ENCODE measurements at places on chromosomes 5 and 9.

DNA sequence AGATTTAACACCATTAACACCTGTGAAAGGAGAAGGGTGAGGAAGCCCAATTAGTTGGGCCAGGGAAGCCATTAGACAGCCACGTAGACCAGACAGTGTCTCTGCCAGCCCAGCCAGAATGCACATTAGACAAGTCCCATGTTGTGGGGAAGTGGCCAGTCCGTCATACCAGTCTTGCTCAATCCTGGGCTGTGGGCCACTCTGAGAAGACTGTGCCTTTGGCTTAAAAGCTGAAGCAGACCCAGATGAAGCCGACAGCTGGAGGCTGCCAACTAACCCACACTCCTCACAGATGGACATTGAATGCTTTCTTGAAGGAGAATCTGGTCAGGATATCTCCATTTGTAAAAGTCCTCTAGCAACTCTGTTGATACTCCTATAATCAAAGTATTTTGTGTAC is 128.5 kb downstream of the CHSY3 start:
- DNase-seq = no peak

DNA sequence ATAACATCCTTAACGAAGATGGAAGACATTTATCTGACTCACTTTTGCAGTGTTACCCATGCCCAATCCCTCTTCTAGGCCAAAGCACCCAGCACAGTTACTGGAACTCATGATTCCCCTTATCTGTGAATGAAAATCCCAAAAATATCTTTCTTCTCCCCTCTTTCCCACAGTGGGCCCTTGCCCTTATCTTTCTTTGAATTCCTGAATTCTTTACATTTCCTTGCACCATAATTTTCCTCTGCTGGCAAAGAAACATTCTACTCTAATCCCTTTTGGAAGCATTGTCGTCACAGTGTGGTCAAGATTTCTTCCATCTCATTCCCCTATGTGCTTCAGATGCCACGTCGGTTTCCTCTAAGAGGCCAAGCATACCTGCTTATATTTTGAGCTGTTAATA is 135.9 kb upstream of the LIFR start:
- DNase-seq = no peak

DNA sequence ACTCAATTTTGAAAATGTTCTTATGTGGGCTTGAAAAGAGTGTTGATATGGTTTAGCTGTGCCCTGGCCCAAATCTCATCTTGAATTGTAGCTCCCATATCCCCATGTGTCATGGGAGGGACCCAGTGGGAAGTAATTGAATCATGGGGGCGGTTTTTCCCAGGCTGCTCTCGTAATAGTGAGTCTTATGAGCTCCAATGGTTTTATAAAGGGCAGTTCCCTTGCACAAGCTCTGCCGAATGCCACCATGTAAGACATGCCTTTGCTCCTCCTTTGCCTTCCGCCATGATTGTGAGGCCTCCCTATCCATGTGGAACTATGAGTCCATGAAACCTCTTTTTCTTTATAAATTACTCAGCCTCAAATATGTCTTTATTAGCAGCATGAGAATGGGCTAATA is 71.0 kb downstream of the USP20 start:
- no peak for DNase-seq

DNA sequence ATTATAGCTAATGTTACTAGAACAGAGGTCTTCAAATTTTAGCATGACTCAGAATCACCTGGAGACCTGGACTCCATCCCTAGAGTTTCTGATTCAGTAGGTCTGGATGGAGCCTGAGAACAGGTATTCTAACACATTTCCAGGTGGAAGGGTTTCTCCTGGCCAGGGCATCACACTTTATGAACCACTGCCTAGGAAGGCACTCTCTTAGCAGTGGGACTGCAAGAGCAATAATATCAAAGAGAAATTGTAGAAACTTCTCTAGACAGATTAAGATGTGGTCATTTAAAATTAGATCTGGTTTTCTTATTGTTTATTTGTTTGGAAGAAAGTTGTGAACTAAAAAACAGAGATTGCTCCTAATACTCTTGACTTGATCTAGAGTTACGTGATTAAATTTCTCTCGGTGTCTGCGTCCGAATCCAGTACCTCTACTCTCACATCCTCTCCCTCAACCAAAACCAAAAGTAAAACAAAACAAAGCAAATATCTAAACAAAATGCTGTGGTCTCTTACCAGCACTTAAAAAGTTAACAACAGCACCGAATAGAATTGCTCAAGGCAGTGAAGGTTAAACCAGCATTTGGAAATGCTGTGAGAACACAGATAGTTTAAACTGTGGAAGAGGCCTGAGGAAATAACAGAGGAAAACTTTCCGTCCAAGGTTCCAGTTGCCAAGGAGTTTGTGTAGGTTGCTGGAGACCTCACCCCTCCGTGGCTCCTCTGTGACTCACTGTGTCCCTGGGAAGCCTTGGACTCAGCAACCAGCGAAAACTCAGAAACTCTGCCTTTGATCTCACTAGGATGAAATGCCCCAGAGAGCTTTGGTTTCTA is 193.4 kb downstream of the ARRDC3 start:
- peak; percentile 24 for DNase-seq

DNA sequence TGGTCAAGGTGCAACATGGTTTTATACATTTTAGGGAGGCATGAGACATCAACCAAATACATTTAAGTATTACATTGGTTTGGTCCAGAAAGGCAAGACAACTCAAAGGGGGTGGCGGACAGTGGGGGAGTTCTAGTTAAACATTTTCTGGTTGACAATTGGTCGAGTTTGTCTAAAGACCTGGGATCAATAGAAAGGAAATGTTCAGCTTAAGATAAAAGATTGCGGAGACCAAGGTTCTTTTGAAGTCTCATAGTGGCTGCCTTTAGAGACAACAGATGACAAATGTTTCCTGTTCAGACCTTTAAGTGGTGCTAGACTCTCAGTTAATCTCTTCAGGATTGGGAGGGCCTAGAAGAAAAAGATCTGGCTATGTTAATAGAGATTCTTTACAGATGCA is 47.7 kb upstream of the TTC39B start:
- DNase-seq = no peak

GRCh38 chr5:170186156-170186555 is 46.6 kb upstream of the C5orf58 start:
- no peak for DNase-seq

DNA sequence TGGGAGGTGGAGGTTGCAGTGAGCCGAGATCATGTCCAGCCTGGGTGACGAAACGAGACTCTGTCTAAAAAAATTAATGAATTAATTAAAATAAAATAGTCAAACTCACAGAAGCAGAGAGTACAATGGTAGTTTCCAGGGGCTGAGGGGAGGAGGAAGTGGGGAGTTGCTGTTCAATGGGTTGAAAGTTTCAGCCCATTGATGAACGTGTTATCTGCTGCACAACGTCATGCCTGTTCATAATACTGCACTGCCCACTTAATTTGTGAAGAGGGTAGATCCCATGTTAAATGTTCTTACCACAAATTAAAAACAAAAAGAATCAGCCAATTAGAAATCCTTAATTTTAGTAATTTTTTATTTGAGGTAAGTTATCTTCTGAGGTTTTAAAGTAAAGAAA is 16.4 kb upstream of the RUFY1 start:
- DNase-seq = peak; percentile 23

- peak; percentile 25 for DNase-seq
Observed at GRCh38 chr9:73172901-73173215, 21.2 kb downstream of the ANXA1 start.
